ENCODE measurements at places on chromosomes 12 and 14.
A peak's percentile ranks its signal among the peaks of the same experiment; 100 is the strongest.

DNA sequence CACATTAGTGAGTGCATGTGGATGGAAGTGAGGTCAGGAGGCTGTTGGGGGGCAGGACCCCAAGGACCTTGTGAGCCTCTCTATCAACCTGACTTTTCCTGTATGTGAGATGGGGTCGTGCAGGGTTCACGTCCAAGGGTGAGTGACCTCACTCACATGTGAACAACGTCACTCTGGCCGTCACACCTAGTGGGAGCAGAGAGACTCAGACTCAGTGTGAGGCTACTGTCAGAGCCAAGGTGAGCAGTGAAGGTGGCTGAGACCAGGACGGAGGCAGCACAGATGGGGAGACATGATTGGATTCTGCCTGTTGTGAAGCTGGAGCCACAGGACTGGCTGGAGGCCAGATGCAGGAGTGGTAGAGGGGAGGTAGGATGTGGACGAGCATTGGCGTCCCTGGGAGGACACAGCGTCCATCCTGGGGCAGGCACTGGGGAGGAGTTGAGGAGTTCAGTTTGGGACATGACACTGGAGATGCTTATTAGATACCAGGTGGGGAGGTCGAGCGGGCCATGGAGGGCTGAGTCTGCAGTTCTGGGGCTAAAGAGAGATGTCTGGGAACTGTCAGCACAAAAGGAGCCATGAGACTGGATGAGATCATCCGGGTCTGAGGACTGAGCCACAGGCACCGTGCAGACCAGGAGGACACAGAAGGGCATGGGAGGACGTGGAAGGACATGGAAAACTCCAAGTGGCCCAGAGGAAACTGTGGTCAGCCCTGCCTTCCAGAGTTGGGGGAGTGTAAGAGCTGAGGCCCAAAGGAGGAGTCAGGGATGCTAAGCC is 92.8 kb downstream of the LGMN start:
- no peak for DNase-seq

DNA sequence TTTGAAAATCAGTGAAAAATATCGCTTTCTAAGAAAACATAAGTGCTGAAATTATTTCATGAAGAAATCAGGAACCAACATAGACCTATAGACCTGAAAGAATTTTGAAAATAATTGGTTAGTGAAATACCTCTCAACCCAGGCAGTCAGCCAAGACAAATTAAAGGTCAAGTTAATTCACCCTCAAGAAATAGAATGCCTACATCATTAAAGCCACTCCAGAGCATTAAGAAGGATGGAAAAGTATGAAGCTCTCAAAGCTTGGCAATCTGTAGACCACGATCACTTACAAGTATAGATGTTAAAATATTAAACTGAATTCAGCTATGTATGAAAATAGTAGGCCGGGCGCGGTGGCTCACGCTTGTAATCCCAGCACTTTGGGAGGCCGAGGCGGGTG is 48.3 kb downstream of the SFSWAP start:
- DNase-seq, result no peak

- no peak for DNase-seq
Measured at GRCh38 chr14:96960598-96961116, 163.5 kb downstream of the VRK1 start.

- DNase-seq, result peak; percentile 82
Measured at GRCh38 chr14:31207755-31208545, at the start of gene HECTD1. Gene HECTD1 (minus strand): TSS chr14:31207793. CDS start chr14:31205936, 1,857 bp downstream.

- DNase-seq, result no peak
Measured at GRCh38 chr14:81247271-81247766, 26.6 kb upstream of the GTF2A1 start.

GRCh38 chr14:104803912-104804410 is 3.1 kb downstream of the ZBTB42 start:
- DNase-seq, result no peak
